WTC11 (cell line): ENCODE measurements at places on chromosomes 12 and 14. TPM values are rescaled to one million over a fixed set of nuclear protein-coding genes. Genes with fewer than 3 reads are reported as not detected.

Gene DAO
- 0.17 TPM in 1 of 3 replicates, not detected in the others for total RNA-seq

Gene PPP1R36
- 0.55 to 0.70 TPM (median 0.64 TPM) in 3 replicates for total RNA-seq

Gene IGF1
- total RNA-seq: 0.05 TPM in 1 of 3 replicates, not detected in the others

GRCh38 chr14:58994130-58994529, 194.3 kb upstream of the DAAM1 start:
- H3K27ac ChIP-seq: no peak overlapping the region
- no peak for DNase-seq
- H3K27me3 ChIP-seq: no peaks in the 10 kb centered on the region
- H3K36me3 ChIP-seq: no peaks in the 10 kb centered on the region
- no peaks in the 10 kb centered on the region for H3K4me1 ChIP-seq
- H3K4me3 ChIP-seq: no peak overlapping the region

- peaks cover 24% of the 10 kb centered on the region for H3K27me3 ChIP-seq
- peak overlapping the region; percentile 38 for H3K4me3 ChIP-seq
- no peaks in the 10 kb centered on the region for H3K36me3 ChIP-seq
- H3K27ac ChIP-seq: no peak overlapping the region
- H3K4me1 ChIP-seq: peaks cover 26% of the 10 kb centered on the region
Measured at GRCh38 chr14:100673085-100673806, 53.4 kb upstream of the DLK1 start.

DNA sequence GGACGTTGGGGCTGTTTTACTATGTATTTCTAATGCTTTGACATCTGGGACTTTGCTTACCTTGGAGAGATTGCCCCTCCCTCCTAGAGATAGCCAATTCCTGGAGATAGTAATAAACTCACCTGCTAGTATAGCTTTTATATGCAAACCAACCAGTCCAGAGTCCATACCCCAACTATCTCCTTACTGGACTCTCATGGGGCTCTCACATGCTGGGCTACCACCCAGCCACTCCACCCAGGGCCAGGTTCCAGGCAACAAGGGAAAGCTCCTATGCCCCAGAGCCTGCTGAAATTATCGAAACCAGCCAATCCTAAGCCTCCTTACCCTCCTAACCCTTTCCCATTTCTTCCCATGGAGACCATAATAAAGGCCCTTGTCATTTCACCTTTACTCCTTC, 25.5 kb upstream of the MGP start:
- DNase-seq: no peak
- H3K4me1 ChIP-seq: no peaks in the 10 kb centered on the region
- H3K4me3 ChIP-seq: no peak overlapping the region
- H3K27me3 ChIP-seq: no peaks in the 10 kb centered on the region

- H3K4me1 ChIP-seq: no peaks in the 10 kb centered on the region
- H3K27me3 ChIP-seq: no peaks in the 10 kb centered on the region
- DNase-seq: no peak
- H3K4me3 ChIP-seq: no peak overlapping the region
- H3K27ac ChIP-seq: no peak overlapping the region
- H3K36me3 ChIP-seq: no peaks in the 10 kb centered on the region
Measured at GRCh38 chr14:100146531-100147091, 12.8 kb downstream of the DEGS2 start.

- peaks cover 4% of the 10 kb centered on the region for H3K36me3 ChIP-seq
- peaks cover 4% of the 10 kb centered on the region; the same call in 1 of the 2 replicates for H3K4me1 ChIP-seq
- H3K4me3 ChIP-seq: no peak overlapping the region
- H3K27me3 ChIP-seq: no peaks in the 10 kb centered on the region
Measured at GRCh38 chr12:72432037-72432604, 160.0 kb downstream of the TRHDE start.

DNA sequence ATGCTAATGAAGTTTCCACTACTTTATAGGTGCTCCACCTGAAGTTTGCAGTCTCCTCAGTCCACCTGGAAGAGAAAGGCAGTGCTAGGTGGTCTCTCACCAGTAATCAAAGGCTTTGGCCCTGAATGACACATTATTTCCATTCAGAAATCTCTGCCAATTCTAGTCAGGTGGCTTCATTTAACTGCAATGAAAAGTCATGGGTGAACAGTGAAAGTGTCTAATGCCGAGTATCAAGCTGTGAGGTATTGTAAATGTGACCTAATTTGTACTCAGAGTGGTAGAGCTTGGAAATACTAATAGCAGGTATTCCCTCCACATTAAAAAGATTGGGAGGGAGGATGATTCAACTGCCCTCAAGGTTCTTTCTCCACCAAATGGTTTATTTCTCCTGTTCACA, 220.9 kb upstream of the LRFN5 start:
- no peak overlapping the region for H3K4me3 ChIP-seq
- H3K27ac ChIP-seq: no peak overlapping the region
- peaks cover 5% of the 10 kb centered on the region; the same call in 1 of the 2 replicates for H3K4me1 ChIP-seq
- no peaks in the 10 kb centered on the region for H3K36me3 ChIP-seq

DNA sequence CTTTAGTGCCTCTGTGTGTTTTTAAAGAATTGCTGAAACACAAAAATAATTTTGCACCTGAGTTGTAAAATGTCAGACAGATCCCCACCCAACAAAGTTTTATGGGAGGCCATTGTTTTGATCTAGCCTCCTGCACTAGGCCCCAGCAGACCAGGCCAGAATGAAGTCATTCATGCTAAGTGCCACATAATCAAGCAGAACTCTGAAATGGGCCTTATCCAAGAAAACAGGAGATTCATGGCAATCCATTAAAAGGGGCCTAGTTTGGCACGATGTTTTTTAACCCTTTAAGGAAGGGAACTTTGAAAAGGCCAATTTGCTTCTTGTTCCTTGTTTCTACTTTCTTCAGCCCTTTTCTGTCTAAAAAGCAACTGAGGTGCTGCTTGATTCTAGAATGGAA, 260.9 kb downstream of the ITPR2 start:
- no peak overlapping the region for H3K4me3 ChIP-seq
- peaks cover 14% of the 10 kb centered on the region for H3K36me3 ChIP-seq
- H3K27me3 ChIP-seq: no peaks in the 10 kb centered on the region
- peaks cover 18% of the 10 kb centered on the region for H3K4me1 ChIP-seq
